ENCODE measurements at places on chromosomes 1 and 21.

GRCh38 chr1:223140611-223141405 lies 2.2 kb downstream of the TLR5 start:
- no peak for DNase-seq

DNA sequence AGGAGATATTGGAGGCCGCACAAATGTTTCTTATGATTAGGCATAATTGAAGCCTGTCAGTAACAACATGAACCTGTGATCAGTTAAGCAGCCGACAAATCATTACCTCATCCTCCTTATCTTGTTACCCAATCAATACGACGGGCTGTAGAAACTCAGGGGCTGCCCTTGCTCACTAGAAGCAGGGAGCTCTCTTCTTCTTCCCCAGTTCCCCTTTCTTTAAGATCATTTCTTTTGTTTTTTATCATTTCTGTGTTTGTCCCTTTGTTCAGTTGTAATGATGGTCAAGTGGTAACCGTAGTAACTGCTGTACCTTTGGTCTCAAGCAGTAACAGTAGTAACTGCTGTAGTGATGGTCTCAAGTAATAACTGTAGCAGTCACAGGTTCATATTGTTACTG lies 13.8 kb upstream of the FCGR2A start:
- DNase-seq = no peak

DNA sequence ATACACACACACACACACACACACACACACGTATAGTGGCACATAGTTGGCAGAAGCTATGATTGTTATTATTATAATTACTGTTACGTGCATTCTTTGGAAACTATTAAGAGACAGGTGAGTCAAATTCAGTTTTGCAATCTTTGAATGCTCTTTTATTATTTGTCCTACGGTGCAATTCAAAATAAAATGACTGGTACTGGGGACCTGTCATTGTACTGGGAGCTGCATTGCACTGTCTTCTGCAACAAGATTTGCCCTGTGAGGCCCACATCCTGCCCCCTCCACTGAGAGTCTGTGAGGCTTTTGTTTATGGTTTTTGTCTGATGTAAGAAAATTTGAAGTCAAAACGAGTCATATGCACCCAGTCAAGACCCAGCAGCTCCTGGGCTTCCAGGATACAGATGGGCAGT lies 1.9 kb downstream of the LY9 start:
- no peak for DNase-seq

GRCh38 chr1:77978293-77978968 lies 441 bp downstream of the FUBP1 start:
- DNase-seq = peak; percentile 88

DNA sequence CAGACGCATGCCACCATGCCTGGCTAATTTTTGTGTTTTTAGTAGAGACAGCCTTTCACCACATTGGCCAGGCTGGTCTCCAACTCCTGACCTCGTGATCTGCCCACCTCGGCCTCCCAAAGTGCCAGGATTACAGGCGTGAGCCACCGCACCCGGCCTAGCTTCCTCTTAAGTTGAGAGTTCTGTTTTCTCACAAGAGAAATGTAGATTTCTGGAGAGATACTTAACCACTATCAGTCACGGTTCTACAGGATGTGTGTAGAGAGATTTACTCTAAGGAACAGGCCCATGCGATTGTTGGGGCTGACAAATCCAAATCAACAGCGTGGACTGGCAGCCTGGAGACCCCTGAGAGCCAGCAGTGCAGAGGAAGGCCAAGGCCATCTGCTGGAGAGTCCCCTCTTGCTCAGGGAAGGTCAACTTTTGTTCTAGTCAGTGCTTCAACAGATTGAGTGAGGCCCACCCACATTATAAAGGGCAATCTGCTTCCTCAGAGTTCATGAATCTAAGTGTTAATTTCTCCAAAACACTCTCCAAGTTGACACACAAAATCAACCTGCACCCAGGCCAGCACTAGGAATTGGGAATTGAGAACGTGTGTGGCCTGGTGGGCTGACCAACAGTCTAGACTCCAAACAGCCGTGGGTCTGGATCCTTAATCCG lies 38.7 kb downstream of the CHAF1B start:
- DNase-seq = no peak

DNA sequence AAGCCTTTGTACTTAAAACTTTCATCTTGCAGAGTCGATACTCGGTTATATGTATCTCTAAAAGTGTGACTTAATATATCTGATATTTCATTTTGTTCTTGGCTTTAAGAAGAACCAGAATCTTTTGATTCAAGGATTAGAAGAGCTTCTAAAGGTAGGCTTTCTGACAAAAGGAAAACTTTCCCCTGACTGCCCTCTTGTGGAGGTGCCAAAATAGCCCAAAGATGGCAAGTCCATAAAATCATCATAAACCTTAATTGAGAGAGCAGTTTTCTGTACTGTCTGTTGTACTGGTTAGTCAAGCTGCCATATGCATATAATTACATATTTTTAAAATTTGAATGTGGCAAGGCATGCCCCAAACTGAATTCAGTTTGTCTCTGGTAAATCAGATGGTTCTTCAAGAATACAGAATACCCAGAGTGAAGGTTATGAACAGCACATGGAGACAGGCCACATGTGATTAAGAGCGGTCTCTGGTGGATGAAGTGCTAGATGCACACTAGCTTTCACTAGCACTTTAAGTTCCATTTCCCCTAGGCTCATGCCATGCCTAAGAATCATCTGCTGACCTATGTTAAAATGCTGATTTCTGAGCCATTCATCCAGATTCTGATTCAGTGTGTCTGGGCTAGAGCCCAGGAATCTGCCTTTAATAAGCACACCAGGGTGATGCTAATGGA lies 27.7 kb upstream of the ELAVL4 start:
- DNase-seq = no peak

DNA sequence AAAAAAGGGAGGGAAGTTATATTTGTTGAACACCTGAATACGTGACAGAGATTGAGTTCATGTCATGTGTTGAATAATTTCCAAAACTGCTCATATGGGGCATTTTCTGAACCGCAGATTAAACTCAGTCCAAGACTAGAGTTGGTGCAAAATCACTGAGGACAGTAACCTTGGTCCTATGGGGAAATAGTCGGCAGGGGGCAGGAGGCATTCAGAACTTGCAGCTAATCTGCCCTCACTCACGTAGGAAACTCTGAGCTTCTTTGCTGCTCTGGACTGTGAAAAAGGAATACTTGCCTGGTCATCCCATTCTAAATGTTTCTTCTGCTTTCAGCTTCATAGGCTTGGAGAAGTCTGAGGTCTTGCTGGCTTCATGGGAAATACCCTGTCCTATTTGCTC lies 228.3 kb upstream of the ZP4 start:
- no peak for DNase-seq

- peak; percentile 50 for DNase-seq
Observed at GRCh38 chr1:28582248-28582615, 9.8 kb upstream of the RAB42 start.

- peak; percentile 66 for DNase-seq
Observed at GRCh38 chr1:97093741-97094140, 372.2 kb downstream of the PTBP2 start.

- peak; percentile 96 for DNase-seq
Observed at GRCh38 chr1:93798291-93798690, 80.7 kb downstream of the DNTTIP2 start.

- DNase-seq = peak; percentile 43
Observed at GRCh38 chr1:242454262-242455051, 70.0 kb downstream of the PLD5 start.

DNA sequence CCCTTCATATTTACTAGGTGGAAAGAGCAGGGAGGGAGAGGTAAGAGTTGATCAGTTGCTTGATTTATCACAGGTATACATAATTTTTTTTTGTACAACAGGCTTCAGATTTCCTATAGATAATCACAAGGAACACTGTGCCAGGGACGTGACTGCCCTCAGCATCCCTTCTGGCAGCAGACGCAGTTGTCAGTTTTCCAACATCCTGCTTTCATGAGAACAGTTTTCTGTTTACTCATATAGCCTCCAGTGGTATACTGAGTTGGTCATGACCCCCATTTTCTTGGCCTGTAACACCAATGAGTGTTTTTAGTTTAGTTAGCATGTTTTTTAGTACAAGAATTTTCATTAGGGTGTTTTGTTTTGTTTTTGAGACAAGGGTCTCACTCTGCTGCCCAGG lies 37.9 kb upstream of the PTPRF start:
- DNase-seq = no peak

GRCh38 chr1:97136996-97137395 lies 415.4 kb downstream of the PTBP2 start:
- DNase-seq = no peak

GRCh38 chr21:35239811-35240219 lies 190.7 kb upstream of the RUNX1 start:
- DNase-seq = peak; percentile 24

Data from fibroblast of upper back skin (primary cell).